NCI-H1930 (cell line): ENCODE measurements at places on chromosomes 4 and X.

- no peak for DNase-seq
These were observed 27.8 kb upstream of the FTHL17 start for GRCh38 chrX:31099536-31100090.

DNA sequence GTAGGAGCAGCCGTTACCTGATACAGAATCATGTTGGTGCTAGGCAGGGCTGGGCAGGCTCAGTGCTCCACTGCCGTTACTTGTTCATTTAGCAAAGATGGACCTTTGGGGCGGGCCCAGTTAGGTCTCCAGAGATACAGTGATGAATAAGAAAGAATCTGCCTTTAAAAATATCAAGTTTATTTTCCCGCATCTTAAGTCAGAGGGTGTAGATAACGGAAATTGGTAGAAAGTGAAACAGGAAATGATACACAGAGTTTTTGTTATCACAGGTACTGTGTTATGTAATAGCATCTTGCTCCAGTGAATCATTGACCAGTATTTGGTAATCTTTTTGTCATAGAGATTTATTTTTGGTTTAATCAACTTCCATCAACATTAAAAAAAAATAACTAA, 5.5 kb downstream of the TMEM131L start:
- DNase-seq: no peak

DNA sequence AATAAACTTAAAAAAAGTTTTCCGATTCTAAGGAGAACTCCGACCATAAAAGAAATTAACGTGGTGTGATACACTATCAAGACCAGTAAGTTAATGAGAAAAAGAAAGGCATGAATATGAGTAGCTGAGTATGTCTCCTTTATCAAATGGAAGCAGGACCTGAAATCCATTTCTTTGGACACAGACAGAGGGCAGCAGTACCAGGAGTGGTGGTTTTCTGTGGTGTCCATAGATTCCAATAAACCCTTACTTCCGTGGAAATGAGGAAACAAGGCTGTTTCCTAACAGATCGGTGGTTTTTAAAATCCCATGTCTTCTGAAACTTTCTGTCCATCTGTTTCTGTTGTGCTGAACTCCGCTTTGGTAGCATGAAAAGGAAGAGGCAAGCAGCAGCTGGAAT, 128.5 kb upstream of the TSPAN5 start:
- no peak for DNase-seq

DNA sequence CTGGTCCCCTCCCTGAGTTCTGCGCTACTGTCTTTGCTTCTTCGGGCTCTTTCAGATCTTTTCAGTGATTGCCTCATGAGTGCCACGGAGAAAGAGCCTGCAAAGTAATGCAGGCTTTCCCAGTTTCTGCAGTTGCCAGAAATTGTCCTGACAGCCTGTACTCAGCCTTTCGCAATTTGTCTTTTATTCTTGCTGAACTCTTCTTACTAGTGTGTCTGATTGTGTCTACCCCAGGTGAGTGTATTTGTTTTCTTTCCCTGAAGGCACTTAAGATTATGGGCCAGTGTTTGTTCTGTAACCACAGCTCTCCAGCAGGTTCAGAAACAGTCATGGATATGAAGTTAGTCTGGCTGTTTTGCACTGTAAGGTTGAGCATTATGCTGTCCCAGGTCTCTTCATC, 47.1 kb downstream of the FAM193A start:
- DNase-seq: no peak

- DNase-seq: no peak
These were observed 78.7 kb upstream of the RASGEF1B start for GRCh38 chr4:81550388-81550859.

GRCh38 chrX:32041181-32041580, 969.3 kb upstream of the FTHL17 start:
- DNase-seq: no peak

DNA sequence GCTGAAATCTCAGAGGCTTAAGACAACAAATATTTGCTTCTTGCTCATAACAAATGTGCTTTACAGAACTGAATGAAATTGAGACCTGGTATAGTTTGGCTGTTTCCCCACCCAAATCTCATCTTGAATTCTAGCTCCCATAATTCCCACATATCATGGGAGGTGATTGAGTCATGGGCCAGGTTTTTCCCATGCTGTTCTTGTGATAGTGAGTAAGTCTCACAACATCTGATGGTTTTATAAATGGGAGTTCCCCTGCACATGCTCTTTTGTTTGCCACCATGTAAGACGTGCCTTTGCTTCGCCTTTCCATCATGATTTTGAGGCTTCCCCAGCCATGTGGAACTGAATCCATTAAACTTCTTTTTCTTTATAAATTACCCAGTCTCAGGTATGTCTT, 221.1 kb upstream of the DIPK2B start:
- DNase-seq: no peak

DNA sequence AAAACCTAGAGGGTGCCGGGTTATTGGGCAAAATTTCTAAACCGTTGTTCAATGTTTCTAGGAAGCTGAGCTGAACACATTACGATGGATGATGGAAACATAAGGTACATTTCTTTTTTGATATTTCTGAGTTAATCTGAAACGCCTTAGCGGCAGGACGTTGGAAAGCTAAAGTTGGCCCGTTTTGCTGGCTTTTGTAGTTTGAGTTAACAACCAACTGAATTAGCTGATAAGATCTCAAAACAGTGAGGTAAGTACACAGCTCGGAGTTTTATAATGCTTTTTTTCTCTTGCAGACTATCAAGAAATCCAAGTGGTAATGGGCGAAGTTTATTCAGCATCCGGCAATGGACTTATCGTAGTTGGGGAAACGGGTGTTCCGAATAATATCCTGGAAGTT, 73.5 kb downstream of the PRSS12 start:
- no peak for DNase-seq

- DNase-seq: no peak
These were observed 30.9 kb downstream of the NIPAL1 start for GRCh38 chr4:48047421-48047844.

- DNase-seq: no peak
These were observed 235.5 kb upstream of the MID1 start for GRCh38 chrX:10855845-10856244.

DNA sequence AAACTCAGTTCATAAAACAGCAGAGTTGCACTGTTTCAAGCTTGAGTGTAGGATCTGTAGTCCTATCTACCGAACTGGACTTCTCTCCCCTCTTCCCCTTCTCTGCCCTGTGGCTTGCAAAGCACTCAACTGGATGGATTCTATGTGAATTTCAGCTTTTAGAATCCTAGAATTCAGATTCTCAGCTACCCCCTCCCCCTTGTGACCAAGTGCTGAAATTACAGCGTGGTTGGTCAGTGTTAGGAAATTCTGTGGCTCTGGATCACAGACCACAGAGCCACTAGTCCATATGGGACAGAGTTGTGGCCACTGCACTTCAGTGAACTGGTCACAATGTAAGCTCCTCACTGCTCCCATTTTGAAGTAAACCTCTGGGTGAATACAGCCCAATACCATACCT, 64.6 kb upstream of the TRPC5 start:
- no peak for DNase-seq

DNA sequence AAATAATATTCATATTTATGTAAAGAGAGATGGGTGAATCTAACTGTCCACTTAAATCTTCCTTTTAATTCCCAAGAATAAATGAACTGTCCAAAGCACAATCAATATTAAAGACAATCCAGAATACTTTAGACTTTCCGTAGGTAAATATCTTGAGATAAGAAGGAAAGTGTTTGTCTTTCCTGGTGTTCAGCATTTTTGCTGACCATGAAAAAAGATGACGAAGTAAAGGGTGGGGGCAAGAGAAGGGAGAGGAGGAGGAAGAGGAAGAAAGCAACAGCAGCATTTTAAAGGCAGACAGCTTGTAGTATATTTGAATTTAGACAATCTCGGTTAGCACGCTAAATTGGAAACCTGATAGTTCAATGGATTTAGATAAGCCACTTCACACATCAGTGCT, 498.2 kb downstream of the KCNIP4 start:
- DNase-seq: no peak

GRCh38 chrX:10327651-10328050, 170.9 kb downstream of the CLCN4 start:
- no peak for DNase-seq
